Memory B cell (primary cell): ENCODE measurements at places on chromosomes 1 and 21.

- no peak for DNase-seq
- H3K27me3 ChIP-seq = peaks cover 2% of the 10 kb centered on the region
- no peak overlapping the region for H3K27ac ChIP-seq
- peaks cover 2% of the 10 kb centered on the region for H3K36me3 ChIP-seq
- no peak overlapping the region for H3K4me3 ChIP-seq
- H3K4me1 ChIP-seq = peaks cover 3% of the 10 kb centered on the region
These were observed 95.0 kb upstream of the VAV3 start for GRCh38 chr1:108059945-108060344.

DNA sequence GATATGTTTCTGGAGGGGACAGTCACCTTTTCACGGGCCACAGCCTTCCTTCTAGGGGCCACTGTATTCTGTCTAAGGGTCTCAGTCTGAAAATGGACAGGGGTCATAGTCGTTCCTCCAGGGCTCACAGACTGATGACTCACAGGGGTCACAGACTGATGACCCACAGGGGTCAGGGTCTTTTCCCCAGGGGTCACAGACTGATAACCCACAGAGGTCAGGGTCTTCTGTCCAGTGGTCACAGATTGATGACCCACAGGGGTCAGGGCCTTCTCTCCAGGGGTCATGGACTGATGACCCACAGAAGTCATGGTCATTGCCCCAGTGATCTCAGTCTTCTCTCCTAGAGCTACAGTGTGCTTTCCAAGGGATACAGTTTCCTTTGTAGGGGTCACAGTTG lies 12.8 kb downstream of the OVGP1 start:
- H3K36me3 ChIP-seq = peaks cover 21% of the 10 kb centered on the region
- no peak overlapping the region for H3K4me3 ChIP-seq
- no peaks in the 10 kb centered on the region for H3K27me3 ChIP-seq
- no peak for DNase-seq
- H3K27ac ChIP-seq = no peak overlapping the region

DNA sequence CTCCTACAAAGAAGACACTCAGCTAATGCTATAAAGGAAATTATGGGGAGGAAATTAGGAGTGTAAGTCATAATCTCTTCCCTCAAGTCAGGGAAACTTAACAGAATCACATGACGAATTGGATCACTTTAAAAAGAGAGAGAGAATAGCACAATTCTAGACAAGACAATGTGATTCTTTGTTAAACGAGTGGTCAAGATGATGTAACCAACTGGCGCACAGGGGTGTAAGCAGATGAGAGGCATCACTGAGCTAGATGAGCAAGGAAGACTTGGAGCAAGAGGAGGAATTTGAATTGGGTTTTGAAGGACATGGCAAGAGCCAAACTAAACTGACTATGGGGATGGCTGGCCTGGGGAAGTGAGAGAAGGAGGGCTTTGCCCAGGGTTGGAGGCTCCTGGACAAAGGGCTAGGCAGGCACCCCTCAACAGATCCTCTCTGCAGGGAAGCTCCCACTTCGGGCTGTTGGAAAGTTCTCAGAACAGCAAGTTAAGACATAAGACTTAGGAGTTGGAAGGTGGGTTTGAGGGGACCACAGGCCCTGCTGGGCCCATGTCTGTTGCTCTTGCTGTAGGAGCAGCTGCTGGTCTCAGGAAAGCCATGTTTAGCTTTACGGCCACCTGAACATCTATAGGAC lies 123.9 kb upstream of the GRIK3 start:
- peaks cover 9% of the 10 kb centered on the region for H3K27me3 ChIP-seq
- H3K27ac ChIP-seq = no peak overlapping the region
- H3K36me3 ChIP-seq = peaks cover 2% of the 10 kb centered on the region
- DNase-seq = no peak
- H3K4me1 ChIP-seq = no peaks in the 10 kb centered on the region

GRCh38 chr1:153428073-153428638 lies 11.8 kb downstream of the S100A7A start:
- no peaks in the 10 kb centered on the region for H3K4me1 ChIP-seq
- H3K27ac ChIP-seq = no peak overlapping the region

DNA sequence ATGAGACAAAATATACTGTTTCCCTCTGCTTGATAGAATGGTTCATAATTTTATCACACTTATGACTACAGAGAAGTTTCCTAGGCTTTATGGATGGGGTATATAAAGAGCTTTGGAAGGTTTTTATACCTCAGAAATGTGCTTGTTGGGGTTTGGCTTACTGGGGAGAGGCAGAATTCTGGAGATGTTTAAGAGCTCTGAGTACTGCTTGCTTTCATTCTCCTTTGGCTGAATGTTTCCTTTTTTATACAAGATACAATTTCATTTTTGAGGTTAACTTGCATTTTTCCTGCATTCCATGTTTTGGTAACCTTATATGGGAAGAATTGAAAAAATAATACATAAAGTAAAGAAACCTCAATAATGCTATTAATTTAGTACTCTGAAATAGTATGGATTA lies 157.7 kb upstream of the COL11A1 start:
- no peaks in the 10 kb centered on the region for H3K36me3 ChIP-seq
- H3K27ac ChIP-seq = no peak overlapping the region

DNA sequence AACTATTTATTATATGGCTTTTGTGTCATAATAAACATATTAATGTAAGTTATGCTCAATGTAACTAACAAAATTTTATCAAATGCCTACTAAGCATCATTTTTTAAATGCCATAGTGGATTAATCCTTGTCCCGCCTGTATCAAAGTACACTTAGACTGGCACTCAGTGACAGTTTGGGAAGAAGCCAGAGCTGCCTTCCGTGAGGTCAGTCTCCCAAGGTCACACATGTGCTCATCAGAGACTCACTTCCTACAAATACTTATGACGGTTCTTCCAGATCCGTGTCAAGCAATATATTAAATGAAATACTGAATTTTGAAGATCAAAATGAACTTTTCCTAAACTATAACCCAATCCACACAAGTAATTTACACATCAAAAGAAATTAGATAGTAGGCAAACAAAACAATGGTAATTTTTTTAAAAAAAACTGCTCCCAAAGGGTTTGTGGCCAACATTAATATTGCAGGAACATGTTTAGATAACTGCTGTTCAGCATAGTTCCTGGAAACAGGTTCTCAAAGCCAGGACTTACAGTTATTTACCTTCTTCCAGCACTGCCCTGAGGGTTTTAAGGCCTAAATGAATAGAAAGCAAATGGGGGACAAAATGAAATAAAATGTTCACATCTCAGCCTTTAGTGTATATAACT lies 27.2 kb downstream of the WLS start:
- H3K27me3 ChIP-seq = peaks cover 3% of the 10 kb centered on the region
- DNase-seq = no peak
- H3K4me3 ChIP-seq = no peak overlapping the region
- H3K4me1 ChIP-seq = no peaks in the 10 kb centered on the region
- no peaks in the 10 kb centered on the region for H3K36me3 ChIP-seq
- no peak overlapping the region for H3K27ac ChIP-seq

DNA sequence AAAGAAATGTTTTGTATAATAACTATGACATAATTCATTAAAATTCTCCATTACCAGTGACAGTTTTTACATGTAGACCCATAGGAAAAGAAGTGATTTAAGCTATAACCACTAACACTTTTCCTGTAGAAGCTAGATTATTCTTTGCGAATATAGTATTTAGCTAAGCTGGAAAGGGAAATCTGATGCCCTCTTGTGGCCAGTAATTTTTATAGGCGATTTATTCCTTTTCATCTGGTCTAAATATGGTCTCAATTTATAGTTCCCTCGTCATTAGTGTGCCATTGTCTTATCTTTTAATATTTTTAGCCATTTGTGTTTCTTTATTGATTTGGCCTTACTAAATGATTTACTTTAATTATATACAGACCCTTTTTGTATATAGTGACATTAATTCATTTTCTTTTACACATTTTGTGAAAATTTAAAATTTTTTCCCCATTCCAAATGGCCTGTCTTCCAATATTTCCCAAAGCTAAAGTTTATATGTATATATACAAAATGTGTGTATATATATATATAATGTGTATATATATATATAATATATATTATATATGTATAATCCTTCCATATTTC lies 26.7 kb downstream of the BTG3 start:
- H3K27me3 ChIP-seq = no peaks in the 10 kb centered on the region
- no peak overlapping the region for H3K27ac ChIP-seq
- no peaks in the 10 kb centered on the region for H3K36me3 ChIP-seq
- no peaks in the 10 kb centered on the region for H3K4me1 ChIP-seq

- H3K27ac ChIP-seq = no peak overlapping the region
- DNase-seq = no peak
- H3K36me3 ChIP-seq = no peaks in the 10 kb centered on the region
- H3K27me3 ChIP-seq = no peaks in the 10 kb centered on the region
- peaks cover 11% of the 10 kb centered on the region for H3K4me1 ChIP-seq
These were observed 231.0 kb upstream of the B3GALT2 start for GRCh38 chr1:193417403-193417802.

- H3K4me1 ChIP-seq = peaks cover 45% of the 10 kb centered on the region
- peak overlapping the region; percentile 78 for H3K4me3 ChIP-seq
- no peaks in the 10 kb centered on the region for H3K27me3 ChIP-seq
- peak; percentile 46 for DNase-seq
These were observed 12.4 kb downstream of the PSEN2 start for GRCh38 chr1:226882631-226883409.

DNA sequence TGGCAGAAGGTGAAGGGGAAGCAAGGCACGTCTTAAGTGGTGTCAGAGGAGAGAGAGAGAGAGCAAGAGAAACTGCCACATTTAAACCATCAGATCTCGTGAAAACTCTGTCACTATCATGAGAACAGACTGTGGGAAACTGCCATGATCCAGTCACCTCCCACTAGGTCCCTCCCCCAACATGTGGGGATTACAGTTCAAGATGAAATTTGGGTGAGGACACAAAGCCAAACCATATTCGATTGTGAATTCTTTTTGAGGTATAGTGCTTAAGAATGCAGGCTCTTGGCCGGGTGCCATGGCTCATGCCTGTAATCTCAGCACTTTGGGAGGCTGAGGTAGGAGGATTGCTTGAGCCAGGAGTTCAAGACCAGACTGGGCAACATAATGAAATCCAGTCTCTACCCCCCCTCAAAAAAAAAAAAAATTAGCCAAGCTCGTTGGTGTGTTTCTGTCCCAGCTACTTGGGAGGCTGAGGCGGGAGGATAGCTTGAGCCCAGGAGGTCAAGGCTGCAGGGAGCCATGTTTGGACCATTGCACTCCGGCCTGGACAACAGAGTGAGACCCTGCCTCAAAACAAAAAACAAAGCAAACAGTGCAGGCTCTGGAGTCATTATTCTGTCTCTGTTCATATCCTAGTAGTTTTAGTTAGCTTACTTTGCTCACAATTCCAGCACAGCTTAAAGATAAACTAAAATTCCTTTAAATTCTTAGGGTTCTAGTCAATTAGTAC lies 6.0 kb downstream of the ZCCHC17 start:
- H3K27me3 ChIP-seq = no peaks in the 10 kb centered on the region
- DNase-seq = no peak
- no peak overlapping the region for H3K27ac ChIP-seq
- peaks cover 8% of the 10 kb centered on the region for H3K36me3 ChIP-seq
- H3K4me1 ChIP-seq = peaks cover 20% of the 10 kb centered on the region

DNA sequence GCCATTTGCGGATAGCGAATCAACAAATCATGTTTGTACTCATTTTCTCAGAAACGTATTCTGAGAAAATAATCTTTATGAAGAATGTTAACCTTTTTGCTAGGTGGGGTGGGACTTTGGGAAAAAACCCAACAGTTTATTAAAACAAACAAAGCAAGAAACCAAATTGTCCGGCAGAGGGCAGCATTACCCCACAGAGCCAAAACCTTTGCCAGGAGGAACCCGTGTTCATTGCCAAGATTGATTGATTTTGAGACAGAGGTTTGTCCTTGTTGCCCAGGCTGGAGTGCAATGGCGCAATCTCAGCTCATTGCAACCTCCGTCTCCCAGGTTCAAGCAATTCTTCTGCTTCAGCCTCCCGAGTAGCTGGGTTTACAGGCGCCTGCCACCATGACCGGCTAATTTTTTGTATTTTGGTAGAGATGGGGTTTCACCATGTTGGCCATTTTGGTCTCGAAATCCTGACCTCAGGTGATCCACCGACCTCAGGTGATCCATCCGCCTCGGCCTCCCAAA lies 70.8 kb upstream of the RHOU start:
- H3K27me3 ChIP-seq = peaks cover 3% of the 10 kb centered on the region
- H3K4me1 ChIP-seq = no peaks in the 10 kb centered on the region
- H3K36me3 ChIP-seq = no peaks in the 10 kb centered on the region
- H3K4me3 ChIP-seq = no peak overlapping the region

DNA sequence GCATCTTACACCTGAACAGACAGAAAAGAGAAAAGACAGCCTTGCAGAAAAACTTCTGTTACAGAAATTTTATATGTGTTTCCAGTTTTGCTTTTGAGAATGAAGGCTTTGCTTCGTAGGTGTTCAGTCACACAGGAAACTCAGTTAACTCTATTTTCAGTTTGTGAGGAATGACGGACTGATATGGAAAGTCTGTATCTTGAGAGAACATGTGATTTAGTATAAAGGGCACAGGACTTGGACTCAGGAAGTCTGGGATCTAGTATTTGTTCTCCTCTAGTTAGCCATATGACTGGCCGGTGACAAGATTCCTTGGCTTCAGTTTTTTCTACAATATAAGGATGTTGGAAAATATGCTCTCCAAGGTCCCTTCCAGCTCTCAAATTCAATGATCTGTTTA lies 149.1 kb downstream of the OLFM3 start:
- H3K4me3 ChIP-seq = no peak overlapping the region
- H3K36me3 ChIP-seq = no peaks in the 10 kb centered on the region
- H3K27ac ChIP-seq = no peak overlapping the region
- no peaks in the 10 kb centered on the region for H3K4me1 ChIP-seq

- H3K27ac ChIP-seq = no peak overlapping the region
- H3K27me3 ChIP-seq = peaks cover 10% of the 10 kb centered on the region
- H3K4me1 ChIP-seq = peaks cover 5% of the 10 kb centered on the region
- DNase-seq = no peak
- no peak overlapping the region for H3K4me3 ChIP-seq
- H3K36me3 ChIP-seq = peaks cover 2% of the 10 kb centered on the region
These were observed 2.8 kb upstream of the SPSB1 start for GRCh38 chr1:9289711-9290485.

DNA sequence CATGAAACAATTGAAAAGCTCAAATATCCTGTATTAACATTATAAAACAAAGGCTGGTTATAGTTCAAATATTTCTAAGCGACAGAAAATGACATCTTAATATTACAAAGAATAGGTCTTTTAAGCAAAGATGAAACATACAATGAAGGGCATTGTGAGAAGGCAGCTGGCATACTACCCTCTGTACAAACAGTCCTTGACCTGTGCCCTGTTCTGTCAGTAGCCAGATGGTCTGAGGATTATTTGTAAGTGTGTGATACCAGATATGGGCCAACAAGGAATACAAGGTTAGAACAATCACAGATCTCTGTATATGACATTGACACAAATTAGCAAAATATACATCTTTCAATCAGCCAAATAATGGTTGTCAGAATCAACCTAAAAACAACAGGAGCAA lies 1350.4 kb downstream of the AMY1C start:
- H3K4me1 ChIP-seq = no peaks in the 10 kb centered on the region
- no peak overlapping the region for H3K27ac ChIP-seq
- no peak overlapping the region for H3K4me3 ChIP-seq
- no peaks in the 10 kb centered on the region for H3K36me3 ChIP-seq

DNA sequence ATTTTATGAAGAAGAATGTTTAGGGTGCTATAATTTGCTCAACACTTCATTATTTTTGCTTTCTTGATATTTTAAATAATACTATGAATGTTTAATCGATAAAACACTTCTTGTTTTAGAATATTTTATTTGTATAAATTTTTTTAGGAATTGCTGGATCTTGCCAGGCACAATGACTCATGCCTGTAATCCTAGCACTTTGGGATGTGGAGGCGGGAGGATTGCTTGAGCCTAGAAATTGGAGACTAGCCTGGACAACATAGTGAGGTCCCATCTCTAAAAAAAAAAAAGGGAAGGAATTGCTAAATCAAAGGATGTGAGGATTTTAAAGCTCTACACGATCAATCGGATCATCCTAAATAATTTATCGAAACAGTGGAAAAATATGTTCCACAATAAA lies 17.6 kb downstream of the RNF11 start:
- H3K27ac ChIP-seq = no peak overlapping the region
- H3K36me3 ChIP-seq = peaks cover 2% of the 10 kb centered on the region
- peaks cover 10% of the 10 kb centered on the region for H3K4me1 ChIP-seq
- no peak for DNase-seq
- no peaks in the 10 kb centered on the region for H3K27me3 ChIP-seq
